ENCODE measurements at places on chromosomes 6 and 20.

DNA sequence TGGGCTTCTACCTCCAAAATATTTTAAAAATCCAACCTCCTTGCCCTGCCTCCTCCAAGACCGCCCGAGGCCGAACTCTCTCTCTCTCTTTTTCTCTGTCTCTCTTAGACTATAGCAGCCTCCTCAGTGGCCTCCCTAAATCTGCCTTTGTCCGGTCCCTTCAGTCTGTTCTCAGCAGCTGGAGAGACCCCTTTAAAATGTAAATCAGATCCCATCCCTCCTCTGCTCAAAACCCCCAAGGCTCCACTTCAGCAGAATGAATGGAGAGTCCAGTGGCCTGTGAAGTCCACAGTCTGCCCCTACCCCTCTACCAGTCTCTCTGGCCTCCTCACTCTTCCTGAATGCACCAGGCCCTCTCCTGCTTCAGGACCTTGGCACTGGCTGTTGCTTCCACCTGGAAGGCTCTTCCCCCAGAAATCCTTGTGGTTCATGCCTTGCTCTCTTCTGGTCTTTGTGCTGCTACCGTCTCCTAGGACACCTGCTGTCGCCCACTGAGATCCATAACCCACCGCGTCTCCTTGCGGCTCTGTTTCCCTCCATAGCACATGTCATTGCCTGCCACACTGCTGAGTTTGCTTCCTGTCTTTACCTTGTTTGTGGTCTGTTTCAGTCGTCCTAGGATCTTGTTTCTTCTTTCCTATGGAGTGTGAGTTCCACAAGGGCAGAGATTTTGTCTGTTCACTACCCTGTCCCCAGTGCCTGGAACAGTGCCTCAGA is 6.0 kb downstream of the MLN start:
- no peak for DNase-seq

DNA sequence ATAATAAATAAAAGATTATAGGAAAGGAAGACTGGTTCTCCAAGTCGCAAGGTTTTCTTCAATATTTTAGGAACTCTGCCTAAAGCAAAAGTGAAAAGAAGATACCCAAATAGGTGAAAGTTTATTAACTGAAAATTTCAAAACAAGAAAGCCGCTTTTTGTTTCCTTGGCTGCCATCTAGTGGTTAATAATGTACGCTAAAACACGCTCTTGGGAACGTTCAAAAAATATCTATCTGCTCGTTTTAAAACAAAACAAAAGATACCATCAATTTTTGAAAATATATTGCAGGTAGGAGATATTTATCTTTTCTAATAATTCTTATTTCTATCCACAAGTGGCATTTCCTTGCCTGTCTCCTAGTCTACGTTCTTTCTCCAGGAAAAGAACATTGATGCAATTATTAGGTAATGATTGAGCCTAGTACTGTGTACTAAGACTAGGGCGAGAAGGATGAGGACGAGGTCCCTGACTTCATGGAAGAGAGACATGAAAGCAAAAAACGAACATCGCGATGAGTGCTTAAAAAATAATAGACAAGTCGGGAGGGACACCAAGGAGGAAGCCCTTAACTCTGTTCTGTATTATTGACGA is 97.2 kb downstream of the SPTLC3 start:
- DNase-seq, result peak; percentile 56

- no peak for DNase-seq
Measured at GRCh38 chr6:40918040-40918651, 120.9 kb downstream of the UNC5CL start.

- DNase-seq, result peak; percentile 23
Measured at GRCh38 chr6:111119571-111120329, 32.4 kb downstream of the SLC16A10 start.

GRCh38 chr6:146664871-146665360 is 66.1 kb downstream of the ADGB start:
- no peak for DNase-seq

Data from myocyte (in vitro differentiated cells).